BJ (cell line): ENCODE measurements at places on chromosomes 2 and 18. TPM values are rescaled to one million over a fixed set of nuclear protein-coding genes. Genes with fewer than 3 reads are reported as not detected.

DNA sequence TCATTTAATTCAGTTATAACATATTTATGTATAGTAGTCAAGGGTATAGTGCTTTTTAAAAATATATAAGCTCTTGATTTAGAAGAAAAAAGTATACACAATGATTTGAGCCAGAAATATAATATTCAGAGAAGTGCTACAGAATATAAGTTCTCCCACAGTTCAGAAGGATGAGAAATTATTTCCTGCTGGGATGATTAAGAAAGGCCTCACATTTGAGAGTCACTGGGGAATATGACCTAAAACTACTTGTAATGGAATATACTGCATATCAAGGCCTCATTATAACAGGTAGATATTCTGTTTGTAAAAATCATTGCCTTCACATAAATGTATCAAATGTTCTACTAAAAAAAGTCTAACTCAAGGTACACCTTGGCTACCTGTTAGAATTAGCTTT is 203.5 kb downstream of the MBD2 start:
- DNase-seq: no peak

DNA sequence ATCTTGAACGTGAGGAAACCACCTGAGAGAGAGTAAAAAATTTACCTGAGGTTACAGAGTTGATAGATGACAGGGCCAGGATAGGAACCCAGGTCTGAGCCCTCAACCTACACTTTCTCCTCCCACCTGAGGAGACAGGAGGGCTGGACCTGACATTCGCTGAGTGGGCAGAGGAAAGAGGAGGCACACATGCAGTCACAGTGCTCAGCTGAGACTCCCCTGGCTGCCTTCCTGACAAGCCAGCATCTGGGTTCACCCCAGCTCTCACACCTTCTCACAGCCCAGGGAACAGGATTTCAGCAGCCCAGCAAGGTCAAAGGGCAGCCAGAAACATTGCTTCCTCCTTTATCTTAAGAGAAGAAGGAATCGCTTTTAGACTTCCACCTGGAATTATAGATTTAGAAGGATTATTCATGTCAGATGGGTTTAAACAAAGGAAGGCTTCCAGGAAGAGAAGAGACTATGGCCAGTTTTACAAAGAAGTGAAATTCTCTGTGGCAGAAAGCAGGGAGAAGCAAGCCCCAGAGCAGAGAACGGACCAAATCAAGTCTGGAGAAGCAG is 18.1 kb upstream of the PKDCC start:
- DNase-seq: no peak

DNA sequence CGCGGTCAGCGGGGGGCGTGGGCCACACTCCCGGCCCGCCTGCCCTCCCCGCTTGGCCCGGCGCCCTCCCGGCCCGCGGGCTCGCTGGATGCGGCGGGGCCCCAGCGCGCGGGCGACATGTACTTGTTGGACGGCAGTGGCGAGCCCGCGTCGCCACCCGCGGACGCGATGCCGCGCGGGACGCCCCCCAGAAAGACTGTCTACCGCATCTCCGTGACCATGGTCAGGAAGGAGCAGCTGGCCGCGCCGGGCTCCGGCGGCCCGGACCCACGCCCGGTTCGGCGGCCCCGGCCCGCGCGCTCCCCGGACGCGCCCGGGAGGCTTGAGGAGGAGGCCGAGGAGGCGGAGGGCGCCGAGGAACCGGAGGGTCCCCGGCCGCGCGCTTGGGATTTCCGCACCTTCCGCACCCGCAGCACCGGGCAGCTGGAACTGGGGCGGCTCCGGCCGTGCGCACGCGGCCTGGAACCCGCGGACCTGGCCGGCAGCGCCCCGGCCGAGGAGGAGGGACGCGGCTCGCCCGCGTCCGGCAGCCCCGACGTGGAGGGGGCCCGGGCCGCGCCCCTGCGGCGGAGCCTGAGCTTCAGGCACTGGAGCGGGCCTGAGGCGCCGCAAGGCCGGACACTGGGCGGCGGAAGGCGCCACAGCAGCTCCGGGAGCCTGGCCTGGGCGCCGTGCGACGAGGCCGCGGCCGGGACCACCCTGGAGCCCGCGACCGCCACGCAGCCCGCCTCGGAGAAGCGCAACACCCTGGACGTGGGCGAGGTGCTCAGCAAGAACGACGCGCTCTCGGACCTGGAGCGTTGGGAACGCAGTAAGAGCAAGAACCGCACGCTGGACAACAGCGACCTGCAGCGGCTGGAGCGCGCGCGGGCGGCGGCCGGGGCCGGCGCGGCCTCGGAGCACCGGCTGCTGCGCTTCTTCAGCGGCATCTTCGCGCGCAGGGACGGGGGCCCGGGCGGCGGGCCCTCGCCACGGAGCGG is 176.4 kb downstream of the AGAP1 start:
- DNase-seq: no peak

- no peak for DNase-seq
Measured at GRCh38 chr2:54897420-54898310, 152.6 kb downstream of the RTN4 start.

DNA sequence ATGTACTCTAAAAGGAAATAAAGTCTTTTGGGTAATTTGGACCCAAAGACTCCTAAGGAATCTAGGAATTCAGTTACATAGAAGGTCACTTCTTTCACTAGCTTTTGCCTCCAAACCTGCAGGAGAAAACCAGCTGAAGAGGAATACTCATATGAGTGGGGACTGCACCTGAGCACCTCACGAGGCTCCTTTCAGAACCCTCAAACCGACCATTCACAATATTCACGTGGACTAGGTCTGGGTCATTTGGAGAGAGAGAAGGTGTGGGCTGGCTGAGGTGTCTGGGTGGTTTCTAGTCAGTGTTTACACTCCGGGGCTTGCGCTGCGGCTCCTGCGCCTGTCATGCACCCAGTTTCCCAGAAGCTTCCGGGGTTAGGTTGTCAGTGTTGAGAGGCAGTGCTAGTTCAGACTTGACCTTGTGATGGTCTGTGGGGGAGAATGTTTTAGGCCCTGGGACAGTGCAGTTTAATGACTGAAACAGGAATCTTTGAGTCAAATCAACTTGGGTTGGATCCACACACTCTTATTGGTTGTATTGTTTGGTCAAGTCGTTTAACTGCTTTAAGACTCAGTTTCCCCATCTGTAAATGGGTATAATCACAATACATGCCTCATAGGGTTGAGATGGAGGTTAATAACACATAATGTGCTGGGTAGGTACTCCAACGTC is 78.4 kb downstream of the LIMS1 start:
- no peak for DNase-seq

- DNase-seq: no peak
Measured at GRCh38 chr2:17583166-17583565, 42.7 kb downstream of the VSNL1 start.

GRCh38 chr18:11148680-11149440 is 509 bp downstream of the PIEZO2 start:
- DNase-seq: no peak

GRCh38 chr18:50518787-50519546 is 40.9 kb upstream of the MAPK4 start:
- DNase-seq: no peak

DNA sequence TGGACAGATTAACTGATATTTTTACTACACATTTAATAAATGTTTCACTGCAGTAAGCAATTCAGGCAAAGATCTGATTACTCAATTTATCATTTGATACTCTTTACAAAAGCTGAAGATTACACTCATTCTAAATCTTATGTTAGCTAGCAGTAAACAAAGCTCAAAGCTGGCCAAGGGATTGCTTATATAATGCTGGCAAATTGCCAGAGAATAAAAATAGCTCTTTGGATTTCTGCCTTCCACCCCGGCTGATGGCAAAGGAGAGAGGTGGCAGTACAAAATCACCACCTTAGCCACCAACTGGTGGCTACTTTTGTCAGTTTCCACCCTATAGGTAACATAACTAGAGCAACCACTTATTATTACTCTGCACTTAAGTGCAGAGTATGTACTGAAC is 320.5 kb downstream of the FSIP2 start:
- no peak for DNase-seq

DNA sequence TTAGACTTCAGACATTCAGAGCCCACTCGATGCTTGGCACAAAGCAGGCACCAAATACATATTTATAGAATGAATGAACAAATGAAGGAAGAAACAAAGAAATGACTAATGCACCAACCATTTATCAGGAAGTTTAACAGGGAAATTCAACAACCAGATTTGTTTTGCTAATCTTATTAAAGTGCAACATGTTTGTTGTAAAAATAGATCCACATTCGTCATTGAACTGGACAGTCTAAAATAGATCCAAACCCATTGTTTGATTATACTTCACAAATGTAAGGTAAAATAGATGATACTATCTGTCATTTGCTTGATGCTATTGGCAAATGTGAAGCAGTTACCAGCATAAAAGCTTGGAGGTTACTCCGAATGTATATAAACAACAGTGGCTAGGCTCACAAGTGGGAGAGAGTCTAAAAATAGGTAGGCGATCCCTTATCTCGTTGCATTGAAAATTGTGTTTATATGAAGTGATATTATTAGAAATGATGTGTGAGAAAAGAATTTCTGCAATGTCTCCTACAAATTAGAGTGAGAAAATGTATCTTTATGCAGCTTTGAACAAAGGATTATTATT is 246.2 kb downstream of the NEDD4L start:
- DNase-seq: no peak

GRCh38 chr18:46772357-46772756 is 15.5 kb upstream of the ST8SIA5 start:
- no peak for DNase-seq

CDK15 gene
- 8.2 and 11.4 TPM in 2 replicates for polyA plus RNA-seq

GKN2 gene
- not detected in 2 replicates for polyA plus RNA-seq

IL1F10 gene
- not detected in 2 replicates for polyA plus RNA-seq

PARD3B gene
- 7.1 and 10.2 TPM in 2 replicates for polyA plus RNA-seq

SLC4A3 gene
- 7.6 and 12.1 TPM in 2 replicates for polyA plus RNA-seq

SPATA3 gene
- polyA plus RNA-seq: not detected in 2 replicates

MAP3K19 gene
- polyA plus RNA-seq: not detected in 2 replicates

KCNE4 gene
- 16.6 and 18.5 TPM in 2 replicates for polyA plus RNA-seq
